ENCODE measurements at places on chromosomes 7 and 10.

DNA sequence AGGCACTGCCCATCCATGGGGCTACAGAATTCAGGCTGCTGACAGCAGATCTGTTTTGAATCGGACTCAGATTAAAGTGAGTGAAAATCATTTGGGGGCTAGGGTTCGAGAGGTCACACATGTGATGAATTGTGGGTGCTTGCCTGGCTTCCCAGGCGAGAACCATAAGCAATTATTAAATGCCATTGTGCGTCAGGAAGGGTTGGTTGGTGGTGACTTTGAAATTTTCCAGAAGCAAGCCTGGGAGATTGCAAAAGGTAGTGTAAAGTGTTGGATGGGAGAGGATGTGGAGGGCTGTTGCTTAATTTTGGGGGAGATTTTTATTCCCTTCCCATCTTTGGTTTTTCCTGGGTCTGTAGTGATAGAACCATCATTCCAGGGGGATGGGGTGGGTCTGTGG is 34.6 kb downstream of the LRMDA start:
- no peak for DNase-seq

DNA sequence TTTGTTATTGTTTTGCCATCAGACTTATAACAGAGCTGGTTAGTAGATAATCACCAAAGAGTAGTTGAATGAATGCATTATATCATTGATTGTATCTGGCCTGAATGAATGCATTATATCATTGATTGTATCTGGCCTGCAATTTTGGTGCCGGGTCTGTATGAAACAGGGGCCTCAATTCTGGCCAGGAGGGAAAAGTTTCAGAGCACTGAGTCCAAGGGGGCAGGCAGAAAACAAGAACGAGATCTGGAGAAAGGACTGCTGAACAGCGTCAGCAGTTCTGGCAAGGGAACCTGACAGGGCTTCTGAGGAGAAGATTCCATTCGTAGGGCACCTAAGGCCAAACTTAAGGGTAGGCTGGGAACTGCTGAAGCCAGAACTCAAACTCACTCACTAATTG is 128.0 kb downstream of the SEMA3C start:
- no peak for DNase-seq

DNA sequence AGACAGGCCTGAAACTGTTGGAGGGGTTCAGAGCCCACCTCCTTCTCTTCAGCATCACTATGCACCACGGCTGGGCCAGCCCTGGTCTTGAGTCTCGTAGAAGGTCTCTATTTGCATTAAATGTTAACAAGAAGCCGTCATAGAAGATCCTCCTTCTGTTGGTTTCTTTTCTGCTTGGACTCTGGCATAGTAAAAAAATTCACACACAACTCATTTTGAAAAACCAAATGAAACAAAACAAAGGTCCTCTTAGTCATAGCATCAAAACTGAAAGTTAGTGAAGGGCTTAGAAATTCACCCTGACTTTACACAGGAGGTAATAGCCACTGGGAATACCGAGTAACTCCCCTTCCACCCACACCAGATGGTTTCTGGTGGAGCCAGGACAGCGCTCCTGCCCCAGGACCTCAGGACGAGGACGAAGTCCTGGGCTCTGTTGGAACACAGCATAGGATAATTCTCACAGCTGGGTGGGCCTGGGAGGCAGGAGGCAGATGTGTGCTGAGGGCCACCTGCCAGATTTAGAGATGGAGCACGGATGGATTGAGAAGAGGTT is 248.4 kb upstream of the KLF6 start:
- DNase-seq: no peak

DNA sequence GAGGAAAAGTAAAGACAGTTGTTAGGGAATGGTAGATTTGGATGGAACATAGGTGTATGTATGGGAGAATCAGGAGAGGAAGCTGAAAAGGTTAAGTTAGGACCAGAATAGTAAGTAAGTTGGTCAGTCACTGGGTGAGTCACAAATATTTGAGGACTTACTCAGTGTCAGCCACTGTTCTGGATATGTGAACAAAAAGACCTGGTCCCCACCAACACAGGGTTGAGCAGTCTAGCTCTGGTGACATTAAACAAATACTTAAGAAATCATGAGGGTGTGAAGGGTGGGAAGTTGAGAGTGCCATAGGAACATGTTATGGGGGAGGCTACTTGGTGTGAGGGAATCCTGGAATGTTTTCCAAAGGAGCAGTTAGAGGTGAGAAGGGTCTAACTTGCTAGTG is 246.9 kb downstream of the PTEN start:
- no peak for DNase-seq

- no peak for DNase-seq
Measured at GRCh38 chr7:157460721-157461120, 123.9 kb downstream of the DNAJB6 start.

DNA sequence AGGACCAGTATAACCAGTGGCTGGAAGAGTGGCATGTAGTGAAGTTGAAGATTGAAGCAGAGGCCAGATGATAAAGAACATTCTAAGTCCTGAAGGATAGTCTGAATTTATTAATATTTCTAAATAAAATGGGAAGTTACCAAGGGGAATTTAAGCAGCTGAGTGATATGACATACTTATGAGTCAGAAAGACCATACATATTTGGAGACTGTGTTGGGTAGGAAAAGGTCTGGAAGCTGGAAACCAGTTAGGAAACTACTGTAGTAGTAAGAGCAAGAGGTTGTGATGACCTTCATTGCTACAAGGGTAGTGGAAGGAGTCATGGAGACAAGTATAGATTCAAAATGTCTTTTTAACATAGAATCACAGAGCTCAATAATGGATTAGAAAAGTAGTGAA is 752.3 kb downstream of the SUGCT start:
- DNase-seq: no peak

- no peak for DNase-seq
Measured at GRCh38 chr10:108598831-108599230, 1324.5 kb downstream of the XPNPEP1 start.

- DNase-seq: no peak
Measured at GRCh38 chr10:93123766-93124165, 50.1 kb downstream of the CYP26A1 start.

GRCh38 chr10:51932530-51932929 is 233.1 kb upstream of the CSTF2T start:
- DNase-seq: no peak

GRCh38 chr7:55157764-55158105 is 138.9 kb downstream of the EGFR start:
- DNase-seq: no peak

GRCh38 chr7:32216759-32217158 is 146.6 kb upstream of the PDE1C start:
- DNase-seq: no peak

DNA sequence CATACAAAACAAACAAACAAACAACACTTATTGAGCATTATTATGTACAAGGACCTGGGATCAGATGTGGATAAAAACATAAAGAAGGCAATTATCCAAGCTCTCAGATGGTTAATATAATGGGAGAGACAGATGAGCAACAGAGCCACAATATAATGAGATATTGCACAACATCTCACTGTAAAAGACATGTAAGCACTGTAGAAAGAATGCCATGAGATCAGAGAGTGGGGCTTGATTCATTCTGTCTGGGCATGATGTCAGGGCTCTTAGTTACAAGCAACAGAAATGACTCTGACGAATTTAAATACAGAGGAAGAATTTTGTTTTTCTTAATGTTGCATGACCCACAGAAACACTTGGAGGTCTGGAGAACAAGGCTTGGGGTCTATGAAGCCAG is 164.7 kb upstream of the PLXDC2 start:
- no peak for DNase-seq

GRCh38 chr7:22845221-22845834 is 22.7 kb upstream of the TOMM7 start:
- DNase-seq: no peak

DNA sequence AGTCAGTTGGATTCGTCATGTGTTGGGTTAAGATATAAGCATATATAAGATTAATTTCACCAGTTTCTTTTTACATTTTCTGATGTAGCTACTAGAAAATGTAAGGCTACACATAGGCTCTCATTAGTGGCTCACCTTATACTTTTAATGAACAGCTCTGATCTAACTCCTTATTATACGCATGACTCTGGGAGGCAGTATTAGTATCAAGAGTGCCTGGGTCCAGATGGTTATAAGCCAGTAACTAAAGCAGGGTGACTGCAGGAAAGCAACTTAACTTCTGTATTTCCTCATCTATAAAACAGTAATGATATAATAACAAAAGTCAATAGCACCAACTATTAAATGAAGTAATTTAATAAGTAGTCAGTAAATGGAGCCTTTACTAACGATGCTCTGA is 1.4 kb upstream of the ELMO1 start:
- DNase-seq: no peak

DNA sequence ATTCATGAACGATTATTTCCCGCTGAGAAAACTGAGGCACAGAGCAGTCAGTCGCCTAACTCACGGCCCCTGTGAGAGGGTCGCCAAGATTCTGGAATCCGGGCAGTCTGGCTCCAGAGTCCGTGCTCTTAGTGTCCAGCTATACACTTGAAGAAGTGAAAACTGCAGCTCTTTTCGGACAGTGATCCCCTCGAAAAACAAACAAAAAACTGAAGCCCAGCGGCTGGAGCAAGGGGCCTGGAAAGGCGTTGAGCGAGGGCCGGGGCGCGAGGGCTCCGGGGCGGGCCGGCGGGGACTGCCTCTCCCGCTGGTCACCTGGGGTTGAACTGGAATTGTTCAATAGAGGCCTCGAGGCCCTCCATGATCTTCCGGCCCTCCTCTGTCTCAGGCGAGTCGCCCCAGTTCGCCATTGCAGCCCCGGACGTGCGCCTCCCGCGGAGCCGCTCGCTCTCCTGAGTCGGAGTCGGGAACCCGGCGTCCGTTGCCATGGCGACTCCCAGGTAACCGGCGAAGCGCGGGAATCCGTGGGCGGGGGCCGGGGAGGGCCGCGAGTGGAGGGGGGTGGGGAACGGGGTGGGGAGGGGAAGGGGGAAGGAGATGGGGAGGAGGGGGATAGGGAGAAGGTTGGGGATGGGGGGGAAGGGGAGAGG is 881 bp downstream of the C10orf67 start:
- no peak for DNase-seq

GRCh38 chr10:133110133-133110532 is 22.4 kb downstream of the ADGRA1 start:
- no peak for DNase-seq

DNA sequence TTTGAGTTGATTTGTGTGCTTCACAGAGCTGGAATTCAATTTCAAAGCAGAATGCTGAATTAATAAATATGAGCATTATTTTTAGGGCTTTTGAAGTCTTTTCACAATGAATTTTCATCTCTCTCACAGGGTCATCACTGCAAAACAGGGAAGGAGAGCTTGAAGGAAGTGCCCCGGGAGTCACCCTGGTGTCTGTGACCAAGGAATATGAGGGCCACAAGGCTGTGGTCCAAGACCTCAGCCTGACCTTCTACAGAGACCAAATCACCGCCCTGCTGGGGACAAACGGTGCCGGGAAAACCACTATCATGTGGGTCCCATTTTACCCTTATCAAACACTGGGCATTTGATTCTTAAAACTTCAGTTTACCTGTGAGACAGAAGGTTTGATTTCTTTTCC is 217.7 kb downstream of the ABCA13 start:
- DNase-seq: no peak

- no peak for DNase-seq
Measured at GRCh38 chr10:9211228-9211627, 1156.7 kb downstream of the GATA3 start.

GRCh38 chr7:33700001-33700899 is 205.1 kb upstream of the BMPER start:
- no peak for DNase-seq

DNA sequence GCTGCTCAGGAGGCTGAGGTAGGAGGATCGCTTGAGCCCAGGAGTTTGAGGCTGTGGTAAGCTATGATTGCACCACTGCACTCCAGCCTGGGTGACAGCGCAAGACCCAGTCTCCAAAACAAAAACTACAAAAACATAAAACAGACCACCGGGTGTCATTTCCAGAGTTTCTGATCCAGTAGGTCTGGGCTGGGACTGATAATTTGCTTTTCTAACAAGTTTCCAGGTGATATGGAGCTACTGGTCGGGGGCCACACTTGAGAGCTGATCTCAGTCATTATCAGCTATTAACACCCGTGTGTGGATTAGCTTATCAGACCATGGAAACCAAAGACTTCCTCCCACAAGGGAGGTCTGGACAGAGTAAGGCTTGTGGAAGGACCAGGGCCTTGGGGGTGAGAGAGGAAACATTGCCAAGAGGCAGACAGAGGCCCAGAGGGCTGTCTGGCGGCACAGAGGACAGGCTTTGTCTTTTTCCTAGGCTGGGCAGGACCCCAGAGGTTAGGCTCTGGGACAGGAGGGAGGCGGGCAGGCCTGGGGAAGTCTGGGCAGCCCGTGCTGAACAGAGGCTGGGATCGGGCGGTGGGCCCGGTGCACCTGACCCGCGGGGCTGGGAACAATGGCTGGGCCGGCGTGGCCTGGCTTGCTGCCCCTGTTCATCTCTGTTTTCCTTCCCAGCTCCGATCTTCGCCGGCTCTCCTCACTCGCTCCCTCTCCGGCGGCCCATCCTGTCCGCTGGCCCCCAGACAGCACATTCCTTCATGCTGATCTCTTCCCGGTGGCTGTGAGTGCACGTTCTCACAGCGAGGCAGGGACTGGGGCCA is 25.2 kb downstream of the TMEM270 start:
- DNase-seq: no peak

DNA sequence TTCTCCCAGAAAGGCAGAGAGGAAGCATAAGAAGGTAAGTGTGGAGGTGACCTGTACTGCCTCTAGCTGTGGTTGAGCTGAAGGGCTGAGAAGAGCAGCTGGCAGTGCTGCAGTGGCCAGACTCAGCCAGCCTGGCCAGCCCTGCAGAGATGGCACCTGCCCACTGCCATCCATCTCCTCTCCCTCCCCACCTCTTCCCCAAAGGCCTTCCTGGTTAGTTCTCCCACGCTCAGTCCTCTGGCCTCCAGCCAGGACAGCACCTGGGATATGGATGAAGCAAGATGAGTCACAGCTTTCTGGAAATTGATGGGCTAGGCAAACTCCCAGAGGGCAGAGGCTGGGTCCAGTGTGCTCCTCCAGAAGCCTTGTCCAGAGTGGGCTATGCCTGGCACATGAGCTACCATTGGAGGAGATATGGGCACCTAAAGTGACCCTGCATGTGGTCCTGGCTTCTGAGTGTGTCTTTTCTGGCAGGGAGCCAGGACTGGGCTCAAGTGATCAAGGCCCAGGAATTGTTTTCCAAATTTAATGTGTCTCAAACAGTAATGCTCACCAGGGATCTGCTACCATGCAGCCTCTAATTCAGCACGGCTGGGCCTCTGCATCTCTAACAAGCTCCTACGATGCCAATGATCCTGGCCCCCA is 81.0 kb upstream of the CACUL1 start:
- DNase-seq: no peak
